ENCODE measurements at places on chromosomes 11 and 22.

- DNase-seq: no peak
Measured at GRCh38 chr11:114564831-114565230, 5.2 kb upstream of the NXPE1 start.

- DNase-seq: no peak
Measured at GRCh38 chr11:93267383-93267782, 63.2 kb upstream of the DEUP1 start.

DNA sequence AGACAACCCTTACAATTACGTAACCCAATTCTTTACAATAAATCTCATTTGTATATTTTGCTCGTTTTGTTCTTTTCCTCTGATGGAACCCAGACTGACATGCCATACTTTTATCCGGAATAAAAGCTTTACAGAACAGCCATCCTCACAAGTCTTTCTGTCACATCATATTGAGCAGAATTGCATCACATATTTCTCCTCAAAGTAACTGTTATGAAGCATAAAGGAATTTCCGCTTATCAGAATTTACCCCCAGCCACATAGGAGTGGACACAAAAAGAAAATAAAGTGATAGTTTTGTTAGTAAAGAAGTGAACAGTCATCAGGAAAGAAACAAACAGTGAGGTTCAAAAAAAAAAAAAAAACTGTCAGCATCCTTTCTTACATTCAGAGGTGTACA is 539.5 kb upstream of the LUZP2 start:
- DNase-seq: no peak

DNA sequence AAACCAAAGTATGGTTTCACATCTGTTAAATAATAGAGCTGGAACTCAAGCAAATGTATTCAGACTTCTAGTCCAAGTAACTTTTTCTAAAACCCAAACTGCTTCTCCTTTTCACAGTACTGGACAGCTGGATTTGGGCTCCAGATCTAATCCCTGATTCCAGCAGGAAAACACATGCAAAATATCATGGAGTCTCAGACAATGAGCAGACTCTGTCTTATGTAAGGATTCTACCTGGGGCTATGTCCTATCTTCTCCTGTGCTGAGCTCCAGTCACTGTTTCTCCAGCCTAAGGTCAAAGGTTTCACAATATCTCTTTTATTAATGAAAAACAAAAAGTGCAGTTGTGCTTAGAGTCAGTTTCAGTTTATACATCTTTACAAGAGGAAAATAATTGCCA is 83.2 kb upstream of the EED start:
- no peak for DNase-seq

- no peak for DNase-seq
Measured at GRCh38 chr22:48806227-48806781, 1021.4 kb downstream of the BRD1 start.

GRCh38 chr11:47539681-47540039 is 13.3 kb downstream of the CELF1 start:
- no peak for DNase-seq

- no peak for DNase-seq
Measured at GRCh38 chr11:130062026-130062425, 7.7 kb upstream of the APLP2 start.

DNA sequence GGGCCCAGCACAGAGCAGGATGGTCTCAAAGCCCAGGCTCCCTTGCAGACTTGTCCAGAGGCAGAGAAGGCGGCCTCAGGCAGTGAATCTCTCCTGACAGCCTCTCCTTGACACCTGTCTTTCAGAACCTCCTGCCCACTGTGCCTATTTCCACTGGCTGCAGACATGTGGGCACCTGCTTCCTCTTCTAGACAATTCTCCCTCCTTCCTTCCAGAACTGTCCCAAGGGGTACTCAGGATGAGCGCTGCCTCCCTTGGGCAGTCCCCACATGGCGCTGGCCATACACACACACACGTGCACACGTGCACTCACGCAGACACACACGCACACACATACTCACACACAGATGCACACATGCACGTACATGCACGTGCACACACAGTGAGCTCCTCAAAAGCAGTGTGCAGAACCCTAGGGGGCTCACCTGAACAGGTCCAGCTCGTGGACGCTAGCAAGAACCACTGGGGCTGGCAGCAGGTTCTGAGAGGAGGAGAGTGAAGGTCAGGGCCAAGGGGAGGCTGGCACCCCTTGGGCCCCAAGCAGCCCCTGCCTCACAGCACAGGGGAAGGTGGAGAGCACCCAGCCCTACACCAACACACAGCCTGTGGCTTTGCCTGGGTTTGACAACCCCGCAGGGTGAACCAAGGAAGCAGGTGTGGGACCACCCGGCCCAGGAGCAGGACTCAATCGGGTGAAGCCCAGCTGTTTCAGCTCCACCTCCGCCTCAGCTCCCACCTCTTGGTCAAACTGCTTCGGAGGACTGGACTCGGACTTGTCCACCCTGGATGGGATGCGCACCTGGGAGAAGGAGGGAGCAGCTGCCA is 8.1 kb upstream of the PLXNB2 start:
- no peak for DNase-seq

All from NCI-H524 (cell line).